ENCODE measurements at places on chromosomes 7 and 10.

DNA sequence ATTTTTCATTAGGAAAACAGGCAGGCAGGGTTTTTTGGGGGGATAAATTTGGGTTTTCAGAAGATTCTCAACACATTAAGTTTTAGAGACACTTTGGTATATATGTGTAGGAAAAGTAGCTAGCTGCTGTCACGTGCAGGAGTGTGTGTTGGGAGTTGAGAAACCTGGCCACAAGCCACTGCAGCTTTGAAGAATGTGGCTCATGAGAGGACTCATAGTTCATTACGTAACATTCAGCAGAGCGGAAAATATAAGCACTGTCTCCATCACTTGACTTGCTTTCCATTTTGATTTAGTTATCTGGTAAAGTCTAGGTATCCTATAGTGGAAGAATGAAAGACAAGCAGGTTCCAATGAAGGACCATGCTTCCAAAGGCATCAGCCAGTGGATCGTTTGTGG is 31.2 kb downstream of the SMNDC1 start:
- no peak for DNase-seq

- no peak for DNase-seq
These were observed 7.0 kb upstream of the FUOM start for GRCh38 chr10:133364645-133365431.

GRCh38 chr10:43409385-43410109 is 561 bp upstream of the HNRNPF start:
- no peak for DNase-seq

- no peak for DNase-seq
These were observed 55.8 kb downstream of the RASGEF1A start for GRCh38 chr10:43211030-43211429.

DNA sequence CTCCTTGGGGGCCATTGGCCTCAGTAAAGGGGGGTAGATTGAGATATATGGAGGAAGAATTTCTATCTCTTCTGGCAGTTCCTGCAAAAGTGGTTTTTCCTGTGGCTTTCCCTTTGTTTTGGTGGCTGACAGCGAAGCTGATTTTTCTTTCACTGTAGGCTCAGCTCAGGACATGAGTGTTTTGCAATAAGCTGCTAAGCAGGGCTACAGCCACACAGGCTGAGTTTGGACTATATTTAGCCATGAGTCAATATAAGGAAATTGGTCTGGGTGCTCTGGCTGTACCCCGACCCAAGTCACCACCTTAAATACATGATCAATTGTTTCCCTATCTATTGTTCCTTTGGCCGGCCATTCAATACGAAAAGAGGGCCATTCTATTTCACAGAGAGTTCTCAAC is 212.7 kb upstream of the KCND2 start:
- DNase-seq, result no peak

GRCh38 chr7:49580761-49581160 is 192.7 kb upstream of the VWC2 start:
- no peak for DNase-seq

DNA sequence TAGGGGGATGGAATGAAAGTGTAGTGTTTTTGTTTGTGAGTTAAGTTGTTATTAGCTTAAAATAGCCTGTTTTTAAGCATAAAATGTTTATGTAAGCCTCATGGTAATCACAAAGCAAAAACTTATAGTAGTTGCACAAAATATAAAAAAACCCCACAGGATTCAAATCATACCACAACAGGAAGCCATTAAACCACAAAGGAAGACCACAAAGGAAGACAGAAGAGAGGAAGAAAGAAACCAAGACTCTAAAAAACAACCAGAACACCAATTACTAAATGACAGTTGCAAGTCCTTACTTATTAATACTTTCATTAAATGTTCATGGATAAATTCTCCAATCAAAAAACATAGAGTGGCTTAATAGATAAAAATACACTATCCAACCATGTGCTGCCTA is 63.6 kb downstream of the ANKRD7 start:
- no peak for DNase-seq

- peak; percentile 24 for DNase-seq
These were observed 36.0 kb downstream of the GNA12 start for GRCh38 chr7:2807845-2808772.

GRCh38 chr7:2023877-2024566 is 208.7 kb downstream of the MAD1L1 start:
- DNase-seq, result no peak

DNA sequence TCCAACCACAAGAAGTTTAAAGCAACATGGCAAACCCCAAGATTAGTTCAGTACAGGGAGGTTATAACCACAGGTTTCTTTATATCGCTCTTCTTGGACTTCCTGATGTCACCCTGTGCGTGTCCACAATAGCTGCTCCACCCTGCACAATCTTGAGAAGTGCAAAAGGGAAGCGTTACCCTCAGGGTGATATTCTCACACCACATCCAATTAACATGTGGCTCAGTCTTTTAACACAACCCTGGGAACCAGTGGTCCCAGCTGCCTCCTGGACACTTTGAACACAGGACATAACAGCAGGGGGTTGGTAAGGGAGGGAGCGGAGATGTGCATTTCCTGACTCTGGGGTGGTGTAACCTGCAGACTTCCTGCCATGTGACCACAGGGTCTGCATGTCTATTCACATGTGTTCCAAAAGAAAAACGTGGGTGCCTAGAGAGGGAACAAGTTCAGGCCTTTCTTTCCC is 64.6 kb downstream of the GSAP start:
- no peak for DNase-seq

GRCh38 chr7:108455998-108456677 is at the start of gene NRCAM:
TSS of gene NRCAM (minus strand) at chr7:108456436. CDS start at chr7:108240064, 216,372 bp downstream.
- peak; percentile 60 for DNase-seq

GRCh38 chr7:148700661-148701064 is 2.0 kb downstream of the CUL1 start:
- DNase-seq, result no peak

GRCh38 chr10:101140084-101140949 is 9.2 kb downstream of the TLX1 start:
- no peak for DNase-seq

DNA sequence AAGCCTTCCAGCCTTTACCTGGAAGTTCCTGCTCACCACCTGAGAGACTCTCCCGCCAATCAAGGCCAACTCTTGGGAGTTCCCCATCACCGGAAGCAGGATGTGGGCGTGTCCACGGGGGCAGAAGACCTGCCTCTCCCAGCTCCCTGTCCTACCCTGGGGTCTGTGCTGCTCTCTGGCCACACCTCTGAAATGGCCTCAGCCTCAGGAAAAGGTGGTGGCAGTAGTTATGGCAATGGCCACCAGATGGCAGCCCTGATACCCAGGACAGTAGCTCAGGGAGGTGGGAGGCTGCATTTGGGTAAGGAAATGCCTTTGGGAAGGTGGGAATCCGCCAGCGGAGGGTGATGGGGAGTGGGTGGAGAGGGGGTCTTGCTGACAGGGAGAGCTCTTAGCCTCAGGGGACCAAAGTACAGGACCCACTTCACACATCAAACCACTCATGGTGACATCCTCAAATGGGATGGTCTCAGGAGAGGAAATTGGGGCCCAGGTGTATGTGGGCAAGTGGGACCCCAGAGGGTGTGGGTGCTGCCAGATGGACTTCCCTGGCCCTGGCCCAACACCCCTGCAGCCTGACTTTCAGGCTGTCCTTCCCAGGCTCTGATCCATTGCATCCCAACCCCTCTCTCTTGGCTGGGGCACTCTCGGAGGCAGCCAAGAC is 33.9 kb downstream of the KAZALD1 start:
- DNase-seq, result peak; percentile 27

DNA sequence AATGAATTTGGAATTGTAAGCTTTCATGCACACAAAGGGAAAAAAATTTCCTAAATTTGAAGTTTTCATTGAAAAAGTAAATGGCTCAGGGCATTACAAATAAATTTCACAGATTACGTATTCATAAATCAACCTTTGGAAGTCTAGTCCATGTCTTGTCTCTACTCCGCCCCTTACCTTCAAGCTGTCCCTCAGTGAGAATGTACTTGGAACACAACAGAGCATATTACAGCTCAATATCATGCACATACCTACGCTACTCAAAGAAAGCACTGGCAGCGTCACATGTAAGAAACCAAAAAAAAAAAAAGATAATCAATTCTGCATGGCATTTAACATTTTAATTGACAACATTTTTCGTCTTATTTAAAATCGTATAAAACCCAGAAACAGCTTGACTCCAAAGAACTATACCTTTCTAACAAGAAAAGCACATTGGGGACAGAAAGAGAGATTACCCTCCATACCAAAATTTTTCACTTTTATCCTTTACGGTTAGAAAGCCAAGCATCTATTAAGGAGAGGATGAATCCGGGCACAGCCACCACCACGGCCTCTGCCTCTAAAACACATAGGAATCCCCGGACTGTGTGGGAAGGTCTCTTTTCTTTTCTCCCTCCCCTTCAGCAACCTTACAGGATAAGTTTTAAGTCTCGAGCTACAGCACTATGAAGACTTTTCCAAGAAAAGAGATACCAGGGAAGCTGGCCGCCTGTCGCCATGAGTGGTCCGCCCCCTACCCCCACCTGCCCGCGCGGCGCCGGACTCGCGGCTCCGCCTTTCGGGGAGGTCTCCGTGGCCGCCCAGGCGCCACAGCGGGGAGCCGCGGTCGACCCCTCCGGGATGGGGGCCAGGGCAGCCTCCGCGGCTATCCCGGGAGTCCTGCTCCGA is 1.1 kb downstream of the JMJD1C start:
- peak; percentile 13 for DNase-seq

DNA sequence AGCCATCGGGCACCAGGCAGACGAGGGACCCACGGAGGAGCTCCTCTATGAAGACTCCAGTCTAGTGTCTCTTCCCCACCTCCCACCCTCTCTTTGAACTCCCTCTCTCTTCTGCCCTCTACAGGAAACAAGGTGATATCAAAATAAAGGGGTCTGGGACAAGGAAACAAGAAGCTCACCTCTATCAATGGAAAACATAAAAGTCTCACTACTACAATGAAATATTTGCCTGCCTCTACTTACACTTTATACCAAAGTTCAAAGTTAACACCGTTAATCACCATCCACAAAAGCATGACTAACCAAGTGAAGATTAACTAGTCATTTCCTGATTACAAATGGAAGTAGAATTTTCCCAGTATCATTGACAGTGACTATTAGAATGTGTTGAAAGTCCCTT is 82.2 kb downstream of the PARD3 start:
- DNase-seq, result no peak

DNA sequence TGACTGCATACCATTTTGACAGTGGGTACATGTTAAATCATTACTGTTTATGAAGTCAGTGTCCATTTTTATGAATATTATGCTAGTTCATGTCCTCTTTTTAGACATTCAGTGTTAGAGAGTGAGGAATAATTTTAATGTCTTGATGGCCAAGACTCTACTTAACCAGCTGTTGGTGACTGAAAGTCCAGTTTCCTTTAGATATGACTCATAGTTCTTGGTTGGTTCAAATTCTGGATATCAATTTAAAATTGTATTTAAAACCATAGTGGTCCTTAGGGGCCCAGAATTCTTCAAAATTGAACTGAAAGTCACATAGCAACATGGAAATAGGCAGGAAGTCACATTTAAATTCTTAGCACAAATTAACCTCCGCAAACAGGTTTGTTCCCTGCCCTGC is 196.5 kb upstream of the PRPS1L1 start:
- no peak for DNase-seq

DNA sequence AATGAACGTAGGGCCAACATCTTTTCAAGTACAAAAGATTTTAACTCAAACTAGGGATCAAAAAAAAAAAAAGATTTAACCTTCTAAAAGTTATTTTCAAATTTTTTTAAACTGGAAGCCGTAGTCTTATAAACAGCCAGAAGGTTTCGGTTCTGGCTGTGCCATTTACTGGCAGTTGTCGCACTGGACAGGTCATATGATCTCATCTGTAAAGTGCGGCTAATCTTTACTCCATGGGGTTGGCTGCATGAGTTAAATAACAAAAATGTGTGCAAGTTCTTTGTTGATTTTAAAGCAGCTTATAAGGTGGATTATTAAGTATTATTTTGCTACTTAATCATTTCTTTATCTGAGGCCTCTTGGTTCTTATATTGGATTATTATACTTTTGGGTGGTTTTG is 36.6 kb downstream of the TRUB1 start:
- DNase-seq, result no peak

GRCh38 chr7:52501696-52502095 is 533.7 kb upstream of the POM121L12 start:
- no peak for DNase-seq

DNA sequence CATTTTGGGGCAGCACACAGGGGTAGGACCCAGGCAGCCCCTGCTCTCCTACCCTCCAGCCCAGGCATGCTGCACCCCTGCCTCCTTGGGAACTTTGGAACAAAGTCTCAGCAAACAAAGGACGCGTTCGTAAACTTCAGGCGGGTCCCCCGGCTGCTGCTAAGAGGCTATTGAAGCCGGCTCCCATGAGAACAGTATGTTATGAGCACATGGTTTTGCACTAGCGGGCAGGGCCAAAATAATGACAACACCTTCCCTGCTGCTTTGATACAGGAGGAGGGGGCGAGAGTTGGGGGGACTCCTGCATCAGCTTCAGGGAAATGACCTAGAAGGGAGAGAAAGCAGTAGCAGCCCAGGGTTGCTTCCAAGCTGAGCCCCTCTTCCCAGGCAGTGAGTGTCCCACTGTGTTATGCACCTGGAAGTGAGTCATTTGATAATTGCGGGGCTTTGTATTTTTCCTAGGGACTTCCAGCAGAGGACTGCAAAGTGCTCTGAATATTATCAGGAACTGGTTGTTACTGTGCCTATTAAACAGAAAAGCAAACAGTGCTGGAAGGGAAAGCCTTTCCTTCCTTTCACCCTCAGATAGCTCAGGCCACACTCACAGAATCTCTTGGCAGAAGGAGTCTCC is 6.9 kb downstream of the ITPRIP start:
- no peak for DNase-seq
